ENCODE measurements at places on chromosomes 4 and X. TPM values are rescaled to one million over a fixed set of nuclear protein-coding genes. Genes with fewer than 3 reads are reported as not detected.

DNA sequence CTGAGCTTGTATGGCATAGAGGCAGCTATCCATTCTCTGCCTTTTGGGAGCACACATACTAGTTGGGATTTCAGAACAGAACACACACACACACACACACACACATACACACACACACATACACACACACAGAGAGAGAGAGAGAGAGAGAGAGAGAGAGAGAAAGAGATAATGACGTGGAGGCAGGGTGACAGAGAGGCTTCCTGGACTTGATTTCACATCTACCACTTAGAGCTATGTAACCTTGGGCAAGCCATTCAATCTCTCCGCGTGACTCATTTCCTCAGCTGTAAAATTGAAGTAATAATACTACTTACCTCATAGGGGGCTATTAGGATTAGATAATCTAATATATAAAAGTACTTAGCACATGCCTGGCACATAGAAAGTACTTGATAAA is 12.3 kb upstream of the GRIA3 start:
- no peak overlapping the region for H3K27ac ChIP-seq
- H3K27me3 ChIP-seq, result no peaks in the 10 kb centered on the region
- DNase-seq, result no peak
- H3K36me3 ChIP-seq, result no peaks in the 10 kb centered on the region
- H3K4me1 ChIP-seq, result no peaks in the 10 kb centered on the region

DNA sequence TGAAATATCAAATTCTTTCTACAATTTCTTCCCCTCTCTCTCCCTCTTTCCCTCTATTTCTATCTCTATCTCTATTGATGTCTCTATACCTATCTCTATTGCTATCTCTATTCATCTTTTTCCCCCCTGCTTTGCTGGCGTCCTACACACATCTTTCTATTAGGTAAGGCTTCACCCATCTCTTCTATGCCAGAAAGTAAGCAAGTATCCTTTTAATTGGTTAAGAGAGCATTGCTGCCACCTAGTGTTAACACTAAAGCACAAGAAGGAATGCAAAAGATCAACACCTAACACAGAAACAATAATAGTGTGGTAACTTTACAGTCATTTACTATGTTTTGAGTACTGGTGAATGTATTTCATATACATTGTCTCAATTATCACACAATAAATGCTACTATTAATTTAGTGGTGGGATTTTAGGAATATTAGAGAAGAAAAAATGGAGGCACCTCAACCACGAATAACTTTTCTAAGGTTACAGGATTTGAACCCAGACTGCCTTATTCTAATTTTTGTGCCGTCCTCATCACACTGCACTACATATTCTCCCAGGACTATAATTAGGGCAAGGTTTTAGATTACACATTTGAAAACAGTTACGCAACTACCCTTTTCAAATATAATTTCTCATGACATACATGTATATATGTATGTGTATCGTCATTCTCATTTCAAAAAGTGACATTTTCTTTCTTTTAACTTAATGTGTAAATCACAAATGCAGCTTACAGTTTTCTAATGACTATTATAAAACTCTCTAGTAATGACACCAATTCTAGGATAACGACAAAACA is 3.7 kb upstream of the C4orf36 start:
- no peak overlapping the region for H3K4me3 ChIP-seq
- H3K27me3 ChIP-seq, result no peaks in the 10 kb centered on the region

- H3K4me1 ChIP-seq, result no peaks in the 10 kb centered on the region
- no peaks in the 10 kb centered on the region for H3K27me3 ChIP-seq
- no peak for DNase-seq
- no peak overlapping the region for H3K4me3 ChIP-seq
- no peaks in the 10 kb centered on the region for H3K36me3 ChIP-seq
- no peak overlapping the region for H3K27ac ChIP-seq
Measured at GRCh38 chr4:169241464-169241863, 29.3 kb downstream of the SH3RF1 start.

- H3K27ac ChIP-seq, result no peak overlapping the region
- no peak overlapping the region for H3K4me3 ChIP-seq
- H3K36me3 ChIP-seq, result no peaks in the 10 kb centered on the region
- no peak for DNase-seq
- no peaks in the 10 kb centered on the region for H3K27me3 ChIP-seq
Measured at GRCh38 chr4:15242021-15242420, 185.8 kb upstream of the C1QTNF7 start.

GRCh38 chr4:119898211-119898610 is 168.4 kb downstream of the MAD2L1 start:
- no peak overlapping the region for H3K4me3 ChIP-seq
- H3K27ac ChIP-seq, result no peak overlapping the region
- no peaks in the 10 kb centered on the region for H3K4me1 ChIP-seq
- no peak for DNase-seq
- no peaks in the 10 kb centered on the region for H3K36me3 ChIP-seq

DNA sequence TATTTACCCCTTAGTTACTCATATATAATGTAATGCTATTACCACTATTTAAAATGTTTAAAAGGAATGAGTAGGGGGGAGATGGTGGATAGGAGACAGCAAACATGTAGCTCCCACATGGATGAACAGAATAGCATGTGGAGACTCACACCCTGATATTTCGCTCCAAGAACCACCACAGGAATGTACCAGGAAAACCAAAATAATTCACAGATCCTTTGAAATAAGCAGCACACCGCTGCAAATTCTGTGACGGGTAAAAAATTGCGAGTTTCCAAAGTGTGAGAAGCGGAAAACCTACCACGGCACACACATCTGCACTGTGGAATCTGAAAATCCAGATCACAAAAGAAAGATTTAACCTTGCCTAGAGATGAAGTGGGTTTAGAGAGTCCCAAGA is 428.2 kb downstream of the TLL1 start:
- no peaks in the 10 kb centered on the region for H3K4me1 ChIP-seq
- H3K27ac ChIP-seq, result no peak overlapping the region
- H3K36me3 ChIP-seq, result no peaks in the 10 kb centered on the region
- no peak overlapping the region for H3K4me3 ChIP-seq

DNA sequence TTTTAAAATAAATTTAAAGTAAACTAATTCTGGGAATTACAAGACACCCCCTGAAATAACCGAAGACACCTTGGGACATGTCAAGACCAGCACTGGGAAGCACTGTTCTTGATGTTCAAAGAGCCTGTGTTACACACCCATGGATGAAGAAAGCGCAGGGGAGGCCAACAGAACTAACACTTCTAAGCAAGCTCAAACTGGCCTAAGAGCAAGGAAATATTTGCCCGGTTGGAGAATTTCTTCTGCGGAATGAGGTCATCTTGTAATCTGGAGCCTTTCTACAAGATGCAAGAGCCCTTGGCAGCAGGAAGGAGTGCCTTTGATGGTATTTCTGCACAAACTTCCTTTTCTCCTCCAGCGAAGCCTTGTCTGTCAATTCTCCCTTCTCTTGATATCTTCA is 9.3 kb upstream of the EFHC2 start:
- no peaks in the 10 kb centered on the region for H3K4me1 ChIP-seq
- no peaks in the 10 kb centered on the region for H3K36me3 ChIP-seq
- H3K27ac ChIP-seq, result no peak overlapping the region
- H3K27me3 ChIP-seq, result no peaks in the 10 kb centered on the region
- DNase-seq, result no peak

UGT2B17 gene
- not detected for total RNA-seq

MTMR8 gene
- 4.5 TPM for total RNA-seq

FRG2 gene
- total RNA-seq, result not detected

TMPRSS11E gene
- total RNA-seq, result not detected

PDHA1 gene
- total RNA-seq, result 149 TPM
